Panc1 (cell line): ENCODE measurements at places on chromosomes 6 and 20. TPM values are rescaled to one million over a fixed set of nuclear protein-coding genes. Genes with fewer than 3 reads are reported as not detected.
A peak's percentile ranks its signal among the peaks of the same experiment; 100 is the strongest.

GRCh38 chr6:26215585-26216358, 128.5 kb downstream of the HFE start:
- no peak for DNase-seq
- no peaks in the 10 kb centered on the region for H3K27me3 ChIP-seq
- no peaks in the 10 kb centered on the region for H3K36me3 ChIP-seq
- H3K4me1 ChIP-seq = peaks cover 21% of the 10 kb centered on the region
- H3K27ac ChIP-seq = peak overlapping the region; percentile 98
- peak overlapping the region; percentile 75 for H3K4me3 ChIP-seq

PRND gene
- total RNA-seq = not detected

DNA sequence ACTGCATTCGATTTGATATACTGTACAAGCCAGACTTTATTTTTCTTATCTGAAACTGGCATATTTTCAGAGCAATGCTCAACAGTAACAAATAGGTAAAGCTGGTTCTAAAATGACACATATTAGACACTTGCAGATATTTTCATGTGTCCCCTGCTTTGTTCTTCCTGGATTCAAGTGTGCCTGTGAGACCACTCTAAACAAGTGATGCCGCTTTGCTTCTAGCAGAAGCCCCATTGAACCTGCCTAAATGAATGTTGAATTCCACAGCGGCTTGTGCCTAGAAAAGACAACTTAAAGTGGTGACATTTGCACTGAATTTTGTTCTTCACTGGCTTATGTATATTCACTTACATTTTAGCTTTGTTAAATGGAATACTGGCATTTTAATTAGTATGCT, 115.7 kb downstream of the AKAP7 start:
- no peak overlapping the region for H3K27ac ChIP-seq
- no peak for DNase-seq
- H3K36me3 ChIP-seq = no peaks in the 10 kb centered on the region
- H3K4me1 ChIP-seq = peaks cover 4% of the 10 kb centered on the region; the same call in 1 of the 2 replicates
- H3K4me3 ChIP-seq = no peak overlapping the region
- no peaks in the 10 kb centered on the region for H3K27me3 ChIP-seq

- no peak overlapping the region for H3K4me3 ChIP-seq
- 0 out of 2 replicates have a peak, but pooled peaks cover 9% of the 10 kb centered on the region for H3K4me1 ChIP-seq
- no peaks in the 10 kb centered on the region for H3K27me3 ChIP-seq
- H3K27ac ChIP-seq = no peak overlapping the region
- DNase-seq = no peak
- no peaks in the 10 kb centered on the region for H3K36me3 ChIP-seq
These were observed 25.3 kb downstream of the CTCFL start for GRCh38 chr20:57499676-57500075.

CLDN20 gene
- not detected for total RNA-seq

DNA sequence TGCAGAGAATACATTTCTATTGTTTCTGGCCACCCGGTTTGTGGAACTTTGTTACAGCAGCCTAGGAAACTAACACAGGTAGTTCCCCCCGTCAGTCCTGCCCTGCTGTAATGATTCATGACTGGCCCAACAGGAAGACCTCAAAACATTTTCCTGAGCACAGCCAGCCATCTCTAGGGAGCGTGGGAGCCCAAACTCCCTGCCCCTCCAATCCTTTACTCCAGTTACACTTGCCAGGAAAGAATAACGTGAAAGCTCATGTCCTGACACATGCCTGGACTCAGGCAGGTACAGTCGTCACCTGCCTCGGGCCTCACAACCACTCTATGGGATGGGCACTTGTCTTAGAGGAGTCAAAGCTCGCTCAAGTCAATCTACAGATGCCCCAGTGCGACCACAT, 8.4 kb downstream of the TXNDC5 start:
- no peak overlapping the region for H3K4me3 ChIP-seq
- H3K27me3 ChIP-seq = no peaks in the 10 kb centered on the region
- no peak overlapping the region for H3K27ac ChIP-seq
- H3K36me3 ChIP-seq = peaks cover 41% of the 10 kb centered on the region

GRCh38 chr6:119350202-119350951, 816 bp upstream of the MAN1A1 start:
- H3K27me3 ChIP-seq = peaks cover 47% of the 10 kb centered on the region
- peak; percentile 15 for DNase-seq
- peak overlapping the region; percentile 56 for H3K4me3 ChIP-seq

GRCh38 chr6:163398815-163399214, 15.7 kb upstream of the QKI start:
- no peak overlapping the region for H3K27ac ChIP-seq
- DNase-seq = no peak
- no peaks in the 10 kb centered on the region for H3K27me3 ChIP-seq
- H3K4me3 ChIP-seq = no peak overlapping the region

RTF2 gene
- total RNA-seq = 89.2 TPM

DNA sequence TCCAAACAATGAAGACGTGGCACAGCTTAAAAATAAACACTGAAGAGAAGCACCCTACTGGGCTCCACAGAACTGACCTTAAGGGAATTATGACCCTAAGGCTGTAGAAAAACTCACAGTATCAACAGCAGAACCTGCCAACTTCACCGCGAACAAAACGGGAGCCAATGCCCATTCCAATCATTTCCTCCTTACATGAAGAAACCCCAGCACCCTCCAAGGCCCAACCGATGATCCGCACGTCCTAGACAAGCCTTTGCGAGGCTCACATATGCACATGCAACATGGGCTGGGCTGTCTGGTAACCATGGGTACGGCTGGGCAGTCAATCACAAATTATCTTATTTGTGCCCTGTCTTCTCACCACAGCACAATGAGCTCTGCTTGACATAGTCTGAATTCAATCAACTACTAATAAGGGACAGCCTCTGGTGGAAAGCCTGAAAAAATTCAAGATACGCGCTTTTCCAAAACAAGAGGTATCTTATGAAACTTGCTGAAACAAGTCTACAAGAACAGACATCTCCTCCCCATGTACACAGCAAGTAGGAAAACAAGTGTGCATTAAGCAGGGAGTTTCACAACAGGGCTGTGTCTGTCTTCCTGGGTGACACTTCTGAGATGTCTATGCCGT, 1.7 kb downstream of the DIDO1 start:
- no peaks in the 10 kb centered on the region for H3K27me3 ChIP-seq
- H3K27ac ChIP-seq = peak overlapping the region; percentile 90
- H3K4me3 ChIP-seq = peak overlapping the region; percentile 95
- no peaks in the 10 kb centered on the region; the same call in 1 of the 2 replicates for H3K36me3 ChIP-seq
- peaks cover 66% of the 10 kb centered on the region for H3K4me1 ChIP-seq

BPI gene
- not detected for total RNA-seq

TCF21 gene
- total RNA-seq = not detected

ADGRB3 gene
- total RNA-seq = 0.10 TPM

PNLDC1 gene
- not detected for total RNA-seq

TFAP2D gene
- not detected for total RNA-seq
